Fibroblast of skin of right quadriceps (primary cell): ENCODE measurements at places on chromosomes 2 and 18.

GRCh38 chr2:235728800-235729556 is 235.1 kb downstream of the AGAP1 start:
- DNase-seq, result no peak

- DNase-seq, result no peak
Measured at GRCh38 chr2:18045230-18045629, 166.8 kb downstream of the KCNS3 start.

- no peak for DNase-seq
Measured at GRCh38 chr2:176626796-176627195, 357.6 kb downstream of the MTX2 start.

DNA sequence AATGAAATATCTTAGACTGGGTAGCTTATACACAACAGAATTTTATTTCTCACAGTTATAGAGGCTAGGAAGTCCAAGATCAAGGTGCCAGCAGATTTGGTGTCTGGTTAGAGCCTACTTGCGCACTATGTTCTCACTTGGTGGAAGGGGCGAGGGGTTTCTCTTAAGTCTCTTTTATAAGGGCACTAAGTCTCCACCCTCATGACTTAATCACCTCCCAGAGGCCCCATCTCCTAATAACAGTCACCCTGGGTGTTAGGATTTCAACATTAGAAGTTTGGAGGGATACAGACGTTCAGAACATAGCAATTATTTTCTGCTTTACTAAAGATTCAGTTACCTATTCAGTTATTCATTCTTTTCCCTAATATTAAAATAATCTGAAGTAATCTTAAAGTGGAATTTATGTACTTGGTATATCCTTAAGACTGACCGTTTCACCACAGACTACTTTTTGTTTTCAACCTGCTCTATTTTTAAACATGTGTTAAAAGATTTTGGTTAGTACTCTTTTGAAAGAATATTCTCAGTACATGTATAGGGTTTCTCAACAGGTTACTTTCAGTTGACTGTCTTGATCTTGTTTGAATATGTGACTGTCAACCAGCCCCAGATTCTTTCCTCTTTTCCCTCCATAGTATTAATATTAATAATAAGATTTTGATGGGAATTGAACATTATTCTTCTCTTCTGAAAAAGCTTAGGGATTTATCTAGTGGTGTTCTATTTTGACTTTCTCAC is 130.0 kb downstream of the TAF4B start:
- DNase-seq, result no peak
